ENCODE measurements at places on chromosomes 13 and 19.

DNA sequence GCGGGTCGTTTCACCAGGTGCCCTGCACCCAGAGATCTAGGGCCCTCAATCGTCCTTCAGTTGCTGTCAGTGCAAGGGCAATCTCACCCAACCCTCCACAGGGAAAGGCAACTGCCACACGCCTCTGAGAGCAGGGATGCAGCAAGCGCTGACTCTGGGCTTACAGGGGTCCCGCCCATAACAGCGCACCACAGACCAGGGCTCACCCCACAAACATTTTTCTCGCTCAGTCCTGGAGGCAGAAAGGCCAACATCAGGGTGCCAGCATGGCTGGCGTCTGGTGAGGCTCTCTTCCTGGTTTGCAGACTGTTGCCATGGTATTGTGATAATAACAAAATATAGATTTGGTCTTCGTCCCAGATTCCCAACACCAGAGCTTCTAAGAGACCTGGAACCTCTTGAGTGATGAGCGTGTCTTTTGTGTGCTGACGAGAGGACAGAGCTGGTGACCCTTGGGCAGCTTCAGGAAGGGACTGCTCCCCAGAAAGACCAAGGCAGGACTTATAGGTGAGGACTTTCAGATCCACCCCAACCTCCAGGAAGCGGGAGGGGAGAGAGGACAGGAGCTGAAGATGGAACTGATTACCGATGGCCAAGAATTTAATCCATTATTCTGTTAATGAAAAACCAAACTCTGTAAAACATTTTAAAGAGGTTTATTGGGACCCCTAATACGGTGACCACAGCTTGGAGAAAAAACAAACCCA lies 51.3 kb downstream of the C13orf46 start:
- no peak for DNase-seq

- DNase-seq, result no peak
Observed at GRCh38 chr19:41967054-41967783, 8.1 kb upstream of the RABAC1 start.

GRCh38 chr13:104632736-104633135 lies 1566.5 kb upstream of the SLC10A2 start:
- no peak for DNase-seq

- DNase-seq, result no peak
Observed at GRCh38 chr19:13931391-13932148, 6.6 kb downstream of the PODNL1 start.

DNA sequence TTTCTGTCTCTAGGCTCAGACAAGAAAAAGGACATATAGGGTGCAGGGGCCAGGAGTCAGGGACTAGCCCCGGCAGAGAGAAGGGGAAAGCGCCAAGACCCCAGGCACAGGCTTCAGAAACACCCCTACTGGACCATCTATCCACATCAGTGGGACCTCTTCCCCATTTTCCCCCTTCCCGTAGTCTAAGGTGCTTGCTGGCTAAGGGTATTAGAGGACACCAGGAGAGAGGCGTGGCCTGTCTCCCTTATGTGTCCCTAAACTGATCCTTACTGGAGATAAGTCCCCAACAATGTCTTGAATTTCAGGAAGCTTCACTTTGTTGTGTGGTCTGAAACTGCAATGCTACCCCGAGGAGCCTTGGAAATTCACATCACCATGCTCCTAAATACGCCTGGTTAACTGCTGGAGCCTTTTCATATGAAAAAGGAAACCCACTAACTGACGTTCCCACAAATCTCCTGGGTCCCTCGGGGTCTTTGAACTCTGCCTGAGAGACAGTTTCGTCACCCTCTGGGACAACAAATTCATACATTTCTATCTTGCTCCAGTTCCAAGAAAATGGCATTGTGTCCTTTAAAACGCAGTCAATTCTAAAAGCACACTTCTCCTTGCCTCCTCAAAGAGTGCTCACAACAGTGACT lies 197.7 kb downstream of the COL4A1 start:
- no peak for DNase-seq

GRCh38 chr19:35729763-35730162 lies 12.0 kb downstream of the KMT2B start:
- no peak for DNase-seq

- DNase-seq, result no peak
Observed at GRCh38 chr13:107462501-107462900, 752.8 kb downstream of the LIG4 start.

DNA sequence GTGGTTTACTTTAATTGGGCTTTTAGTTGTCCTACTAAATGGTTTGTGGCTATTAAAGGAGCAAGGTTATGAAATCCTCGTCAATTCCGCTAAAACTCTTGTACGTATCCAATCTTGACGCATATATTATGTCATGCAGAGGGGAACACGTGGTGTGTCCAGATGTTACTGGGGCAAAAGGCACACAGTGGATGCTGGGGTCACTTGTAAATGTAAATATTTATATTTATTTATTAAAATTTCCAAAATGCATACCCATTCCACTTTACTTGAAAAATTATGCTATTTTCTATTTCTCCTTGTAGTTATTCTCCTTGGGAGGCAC lies 36.7 kb upstream of the SLC46A3 start:
- DNase-seq, result no peak

- no peak for DNase-seq
Observed at GRCh38 chr19:15371786-15372380, 7.7 kb downstream of the AKAP8 start.

DNA sequence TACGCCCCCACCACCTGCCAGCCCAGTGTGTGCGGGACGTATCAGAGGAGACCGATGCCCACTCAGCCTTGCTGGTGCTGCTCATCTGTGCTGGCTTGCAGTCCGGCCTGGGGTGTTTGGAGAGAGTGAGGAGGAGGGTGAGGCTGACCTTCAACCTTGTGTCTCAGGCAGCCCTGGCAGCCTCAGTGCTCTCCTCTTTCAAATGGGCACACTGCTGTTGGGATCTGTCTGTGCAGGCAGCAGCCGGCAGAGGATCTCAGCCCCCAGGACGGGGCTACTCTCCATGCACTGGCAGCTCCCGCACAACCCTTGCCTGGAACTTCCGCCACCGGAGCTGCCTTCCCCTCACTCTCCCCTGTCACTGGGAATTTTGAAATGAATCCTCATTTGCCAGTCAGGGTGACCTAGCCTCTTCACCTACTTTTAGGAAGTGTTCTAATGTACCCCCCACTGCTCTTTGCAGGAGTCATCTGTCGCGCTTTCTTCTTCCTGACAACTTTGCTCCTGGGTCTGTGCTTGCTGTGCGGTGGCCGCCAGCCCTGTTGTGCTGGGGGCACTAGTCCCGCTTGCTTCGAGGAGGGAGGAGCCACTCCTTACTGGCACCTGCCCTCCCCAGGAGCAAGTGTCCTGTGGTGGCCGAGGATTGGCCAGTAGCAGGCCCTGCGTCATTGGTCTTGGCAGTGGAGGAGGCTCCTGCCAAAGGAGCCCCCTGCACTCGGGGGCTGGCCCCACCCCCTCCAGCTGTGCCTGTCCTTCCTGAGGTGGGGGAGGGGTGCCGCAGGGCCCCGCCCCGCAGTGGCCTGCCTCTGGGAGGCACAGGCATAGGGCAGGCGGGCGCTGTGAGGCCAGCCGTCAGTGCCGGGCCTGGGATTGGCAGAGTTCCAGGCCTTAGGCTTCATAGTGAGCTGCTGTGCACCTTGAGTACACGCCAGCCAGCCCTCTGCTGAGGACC lies 53.4 kb downstream of the TSSK6 start:
- no peak for DNase-seq

DNA sequence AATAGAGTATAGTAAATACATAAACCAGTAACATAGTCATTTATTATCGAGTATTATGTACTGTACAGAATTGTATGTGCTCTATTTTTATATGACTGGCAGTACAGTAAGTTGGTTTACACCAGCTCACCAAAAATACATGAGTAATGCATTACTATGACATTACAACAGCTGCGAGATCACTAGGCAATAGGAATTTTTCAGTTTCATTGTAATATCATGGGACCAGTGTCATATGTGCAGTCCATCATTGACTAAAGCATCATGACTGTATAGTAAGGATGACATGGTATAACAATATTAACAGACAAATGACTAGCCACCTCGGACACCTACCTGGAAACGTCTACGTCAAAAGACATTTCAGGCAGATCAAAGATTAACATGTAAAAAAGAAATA lies 33.6 kb downstream of the ATP7B start:
- DNase-seq, result no peak

GRCh38 chr19:1136621-1137317 lies 33.0 kb downstream of the GPX4 start:
- no peak for DNase-seq

GRCh38 chr13:36061054-36061453 lies 70.1 kb downstream of the DCLK1 start:
- DNase-seq, result no peak

- DNase-seq, result no peak
Observed at GRCh38 chr19:57816652-57817051, 1.9 kb upstream of the ZNF552 start.

DNA sequence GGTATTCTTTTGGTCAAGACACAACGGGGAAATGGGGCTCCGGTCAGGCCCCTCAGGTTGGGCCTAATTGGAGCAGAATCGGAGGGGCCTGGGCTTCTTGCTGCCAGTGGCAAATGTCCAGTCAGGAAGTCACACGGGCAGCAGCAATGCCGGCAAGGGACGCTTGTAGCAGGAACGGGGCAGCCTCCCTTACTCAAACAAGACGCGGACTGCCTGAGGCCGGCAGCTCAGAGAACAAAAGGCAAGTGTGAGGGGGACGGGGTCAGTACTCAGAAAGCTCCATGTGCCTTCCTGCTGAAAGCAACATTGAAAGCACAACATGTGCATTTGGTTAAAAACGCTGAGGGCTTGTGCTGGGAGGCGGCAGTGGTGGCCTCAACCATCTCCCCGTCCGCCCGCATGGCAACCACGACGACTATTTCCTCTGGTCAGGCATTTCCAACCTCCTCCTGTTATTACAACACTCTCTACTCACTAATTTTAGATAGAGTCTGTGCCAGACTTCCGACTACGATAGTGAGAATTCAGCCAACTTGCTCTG lies 20.5 kb upstream of the RASA3 start:
- DNase-seq, result no peak

GRCh38 chr13:102042746-102043145 lies 359.1 kb downstream of the FGF14 start:
- no peak for DNase-seq

DNA sequence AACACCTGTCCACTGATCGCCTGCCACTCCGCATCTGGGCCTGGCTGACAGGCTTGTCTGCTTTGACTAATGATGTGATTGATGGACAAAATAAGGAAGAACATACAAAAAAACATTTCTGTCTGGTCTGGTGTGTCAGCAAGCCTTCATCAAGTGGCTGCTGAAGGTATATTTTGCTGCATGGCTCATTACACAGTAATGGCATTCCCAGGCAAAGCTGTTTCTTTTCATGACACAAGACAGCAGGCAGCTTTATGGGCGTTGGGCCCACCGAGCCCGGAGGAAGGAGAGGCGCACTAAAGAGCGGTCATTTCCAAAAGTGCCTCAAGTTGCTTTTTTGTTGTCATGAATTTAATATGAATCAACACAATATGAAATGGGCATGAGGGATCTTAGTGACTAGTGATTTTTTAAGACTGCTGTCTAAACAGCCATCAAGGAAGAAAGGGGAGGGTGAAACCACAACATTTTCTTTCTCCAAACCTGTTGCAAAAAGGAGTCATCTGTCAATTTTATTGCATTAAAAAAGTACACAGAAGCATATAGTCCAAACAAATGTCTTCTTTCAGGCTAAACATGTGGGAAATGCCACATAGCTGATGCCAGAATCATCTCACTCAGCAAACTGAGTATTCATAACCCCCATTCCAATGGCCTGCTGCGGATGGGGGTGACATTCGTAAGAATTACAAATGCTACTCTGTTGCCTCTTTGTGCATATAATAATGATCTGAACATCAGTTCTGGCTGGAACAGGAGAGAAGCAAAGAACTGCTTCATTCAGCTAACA lies 476.6 kb downstream of the ZNF536 start:
- no peak for DNase-seq

DNA sequence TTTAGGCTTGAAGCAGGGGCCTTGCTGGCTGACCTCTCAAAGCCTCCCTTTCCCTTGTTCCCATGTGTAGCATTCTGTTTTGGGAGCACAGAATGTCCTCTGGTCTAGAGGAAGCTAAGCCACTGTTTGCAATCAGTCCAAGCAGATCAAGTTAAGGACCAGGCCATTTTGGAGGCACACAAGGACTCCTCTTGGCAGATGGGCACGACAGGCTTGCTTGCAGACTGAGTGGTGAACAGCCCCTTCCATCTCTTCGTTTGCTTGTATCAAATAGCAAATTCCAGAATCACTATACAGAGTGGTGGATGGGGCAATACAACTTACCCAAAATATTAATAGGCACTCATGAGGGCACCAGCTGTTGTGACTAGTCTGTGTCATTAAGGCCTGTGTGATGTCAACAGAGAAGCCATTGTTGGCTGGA lies 215.5 kb upstream of the SERP2 start:
- DNase-seq, result no peak

DNA sequence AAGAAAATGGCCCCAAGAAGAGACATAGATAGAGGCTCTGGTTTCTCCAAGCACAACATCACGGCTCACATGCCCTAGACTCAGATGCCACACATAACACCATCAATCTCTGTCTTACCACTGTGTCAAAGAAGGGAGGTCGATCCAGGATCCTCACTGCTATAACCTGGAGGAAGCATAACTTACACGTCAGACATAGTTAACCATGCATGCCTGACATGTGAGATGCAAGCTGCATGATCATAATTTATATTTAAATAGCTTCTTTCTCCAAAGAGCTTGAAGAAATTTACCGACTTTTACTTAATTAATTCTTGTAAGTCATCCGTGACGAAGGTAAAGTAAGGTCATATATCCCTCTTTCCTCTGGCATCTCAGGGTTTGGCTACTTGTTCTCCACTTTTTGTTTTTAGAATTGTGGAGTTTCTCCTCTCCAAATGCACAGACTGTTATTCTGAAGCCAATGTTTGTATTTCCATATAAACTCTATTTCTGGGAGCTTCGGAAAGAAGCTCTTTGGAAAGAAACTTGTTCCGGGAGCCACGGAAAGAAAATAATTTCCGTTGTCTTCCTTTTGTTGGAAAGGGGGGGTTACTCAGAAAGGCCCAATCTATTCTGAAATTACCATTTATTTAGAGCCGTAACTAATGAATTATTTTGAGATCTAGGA lies 205.6 kb downstream of the LHFPL6 start:
- no peak for DNase-seq

- no peak for DNase-seq
Observed at GRCh38 chr19:55581145-55581822, 636 bp upstream of the ZNF579 start.

DNA sequence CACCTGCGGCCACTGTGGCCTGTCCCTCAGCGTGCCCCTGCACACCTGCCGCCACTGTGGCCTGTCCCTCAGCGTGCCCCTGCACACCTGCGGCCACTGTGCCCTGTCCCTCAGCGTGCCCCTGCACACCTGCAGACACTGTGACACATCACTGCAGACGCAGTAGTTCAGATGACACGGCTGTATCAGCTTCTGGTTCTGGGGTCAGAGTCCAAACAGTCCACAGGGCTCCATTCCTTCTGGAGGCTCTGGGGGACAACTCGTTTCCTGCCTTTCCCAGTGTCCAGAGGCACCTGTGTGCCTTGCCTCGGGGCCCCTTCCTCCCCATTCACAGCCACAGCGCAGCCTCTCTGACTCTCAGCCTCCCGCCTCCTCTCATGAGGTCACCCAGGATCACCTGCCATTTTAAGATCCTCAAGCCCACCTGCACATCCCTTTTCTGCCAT lies 5.5 kb downstream of the SF3A2 start:
- no peak for DNase-seq

- DNase-seq, result no peak
Observed at GRCh38 chr13:25375727-25376358, 4.1 kb downstream of the ATP8A2 start.

- no peak for DNase-seq
Observed at GRCh38 chr13:80469853-80470381, 129.0 kb upstream of the SPRY2 start.

GRCh38 chr13:76853921-76854608 lies 32.1 kb downstream of the KCTD12 start:
- no peak for DNase-seq

Data from CD8-positive, alpha-beta T cell (primary cell).